ENCODE measurements at places on chromosomes 12 and 14.
A peak's percentile ranks its signal among the peaks of the same experiment; 100 is the strongest.

GRCh38 chr12:117367006-117367638 is 5.7 kb upstream of the NOS1 start:
- peak; percentile 38 for DNase-seq

DNA sequence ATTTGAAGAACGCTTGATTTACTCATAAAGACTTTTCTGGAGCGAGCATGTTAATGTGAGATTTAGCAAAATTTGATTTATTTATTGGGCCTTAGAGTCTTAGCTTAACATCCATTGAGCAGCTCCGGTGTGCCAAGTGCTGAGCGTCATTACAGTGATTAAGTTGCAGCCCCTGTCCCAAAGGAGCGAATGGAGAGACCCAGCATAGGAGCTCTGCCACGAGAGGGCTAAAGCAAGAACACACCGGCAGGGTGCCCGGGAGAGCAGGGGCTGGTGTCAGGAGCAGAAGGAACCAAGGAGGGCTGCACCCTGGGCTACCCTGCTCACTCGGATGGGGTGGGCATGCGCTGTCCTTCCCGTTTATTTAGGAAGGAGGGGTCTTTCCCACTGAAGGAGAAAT is 50.6 kb downstream of the PPP2R5C start:
- peak; percentile 52 for DNase-seq

DNA sequence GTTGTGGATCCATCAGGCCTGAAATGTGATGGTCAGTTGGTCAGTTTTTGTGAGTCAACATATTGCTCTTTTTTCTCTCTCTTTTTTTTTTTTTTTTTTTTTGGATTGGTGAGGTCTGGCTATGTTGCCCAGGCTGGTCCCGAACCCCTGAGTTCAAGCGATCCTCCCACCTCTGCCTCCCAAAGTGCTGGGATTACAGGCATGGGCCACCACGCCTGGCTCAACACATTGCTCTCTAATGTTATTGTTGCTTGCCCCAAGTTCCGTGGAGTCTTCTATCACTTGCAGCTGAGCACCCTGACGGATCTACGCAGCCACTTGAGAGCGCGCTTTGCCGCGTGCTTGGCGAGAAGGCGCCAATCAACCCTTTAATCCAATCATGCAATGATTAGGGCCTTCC is 69.5 kb upstream of the DIO3 start:
- DNase-seq: no peak

DNA sequence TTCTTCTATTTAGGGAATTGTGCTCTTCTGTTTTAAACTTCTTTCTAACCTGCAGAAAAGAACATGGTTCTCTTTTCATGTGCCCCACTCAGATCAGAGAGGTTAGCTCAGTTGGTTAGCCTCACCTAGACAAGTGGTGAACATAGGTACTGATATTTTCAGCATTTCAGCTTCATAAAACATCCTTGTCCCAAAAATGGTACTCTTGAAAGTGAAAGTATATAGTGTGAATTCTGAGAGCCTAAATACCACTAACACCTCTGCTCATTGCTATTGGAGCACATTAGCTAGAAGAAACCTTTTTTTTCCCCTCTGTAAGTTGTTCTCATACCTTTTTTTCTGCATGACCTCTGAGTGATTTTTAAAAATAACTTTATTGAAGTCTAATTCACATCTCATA is 17.6 kb downstream of the UBE3B start:
- no peak for DNase-seq

DNA sequence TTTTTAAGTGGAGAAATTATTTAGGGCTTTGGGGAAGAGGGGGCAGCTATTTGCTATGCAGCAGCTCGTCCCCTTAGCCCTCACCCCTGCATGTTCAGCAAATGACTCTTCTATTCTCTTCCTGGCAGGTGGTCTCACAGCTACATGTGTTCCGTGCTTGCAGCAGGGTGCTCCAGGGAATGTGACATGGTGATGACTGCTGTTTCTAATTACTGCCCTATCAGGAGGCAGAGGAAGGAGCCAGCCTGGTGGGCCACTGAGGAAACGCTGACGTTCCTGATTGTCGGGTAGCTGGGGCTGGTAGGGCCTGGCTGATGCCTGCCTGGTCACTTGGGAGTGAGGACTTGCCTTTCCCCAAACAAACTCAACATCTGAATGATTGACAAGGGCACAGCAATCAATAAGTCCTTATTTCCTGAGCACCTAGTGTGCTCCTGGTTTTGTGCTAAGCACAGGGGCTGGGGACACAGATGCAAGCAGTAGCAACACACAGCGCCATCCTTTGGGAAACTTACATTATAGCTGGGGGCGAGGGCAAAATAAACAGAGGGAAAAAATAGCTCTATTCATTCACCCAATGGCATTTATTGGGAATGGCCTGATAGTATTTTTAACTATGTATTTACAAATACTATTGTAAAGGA is 377.8 kb downstream of the FUT8 start:
- DNase-seq: no peak

GRCh38 chr12:43812926-43813325 is 6.8 kb upstream of the TWF1 start:
- DNase-seq: no peak

DNA sequence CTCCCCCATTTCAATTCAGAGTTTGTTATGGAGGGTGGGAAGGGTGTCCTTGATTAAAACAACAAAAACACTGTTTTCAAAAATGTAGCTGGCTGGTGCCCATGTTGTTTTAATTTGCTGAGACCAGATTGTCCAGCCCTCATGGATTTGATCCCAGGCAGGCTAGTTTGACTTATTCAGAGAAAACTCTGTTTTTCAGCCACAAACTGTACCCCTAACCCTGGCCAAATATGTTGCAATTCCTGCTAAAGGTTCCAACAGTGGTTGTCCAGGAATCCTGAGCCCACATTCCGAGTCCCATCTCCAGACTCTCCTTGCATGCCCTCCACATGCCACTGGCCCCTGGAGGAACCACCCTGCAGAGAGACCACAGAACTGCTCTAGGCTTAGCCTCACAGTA is 36.0 kb downstream of the MAP1LC3B2 start:
- DNase-seq: no peak

DNA sequence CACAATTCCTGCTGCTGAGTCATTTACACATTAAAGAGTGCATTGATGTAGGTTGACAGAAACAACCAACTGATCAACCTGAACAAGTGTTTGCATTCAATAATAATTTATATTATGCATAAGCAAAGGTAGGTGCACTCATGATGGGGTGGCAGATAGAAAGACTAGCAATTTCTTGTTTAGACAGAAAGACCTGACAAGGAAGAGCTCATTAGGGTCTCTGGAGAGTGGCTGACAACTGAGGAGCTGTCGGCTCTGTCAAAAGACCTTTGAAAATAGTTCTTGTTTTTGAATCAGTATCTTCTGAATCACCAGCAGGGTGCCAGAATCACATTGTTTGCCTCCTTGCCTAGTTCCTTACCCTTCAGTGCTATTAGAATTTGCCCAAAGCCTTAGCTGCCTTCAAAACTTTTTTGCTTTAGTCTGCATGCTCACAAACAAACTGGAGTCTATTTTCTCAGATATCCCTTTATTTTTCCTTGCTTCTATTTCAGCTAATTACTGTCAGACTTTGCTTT is 234.7 kb downstream of the BTG1 start:
- DNase-seq: peak; percentile 34

DNA sequence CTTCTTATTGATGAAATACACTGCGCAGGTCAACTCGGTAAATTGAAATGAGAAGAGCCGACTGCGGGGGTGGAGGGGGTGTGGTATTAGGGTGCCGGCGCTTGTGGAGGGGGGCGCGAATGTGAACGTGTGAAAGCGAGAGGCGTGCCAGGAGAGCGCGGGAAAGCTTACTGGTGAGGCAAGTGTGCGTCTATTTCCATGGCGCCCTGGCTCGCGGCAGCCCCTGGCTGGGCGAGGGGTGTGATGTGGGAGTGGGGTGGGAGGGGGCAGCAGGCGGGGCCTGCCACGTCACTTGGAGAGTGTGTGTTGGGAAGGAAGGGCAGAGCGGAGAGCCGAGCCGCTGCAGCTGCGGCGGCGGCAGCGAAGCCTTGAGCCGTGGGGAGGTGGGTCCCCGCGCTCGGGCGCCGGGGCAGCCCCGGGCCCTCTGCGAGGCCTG is 88.8 kb downstream of the GALNT8 start:
- peak; percentile 56 for DNase-seq

- DNase-seq: peak; percentile 12
Measured at GRCh38 chr12:68158432-68158831, 1.1 kb downstream of the IFNG start.

DNA sequence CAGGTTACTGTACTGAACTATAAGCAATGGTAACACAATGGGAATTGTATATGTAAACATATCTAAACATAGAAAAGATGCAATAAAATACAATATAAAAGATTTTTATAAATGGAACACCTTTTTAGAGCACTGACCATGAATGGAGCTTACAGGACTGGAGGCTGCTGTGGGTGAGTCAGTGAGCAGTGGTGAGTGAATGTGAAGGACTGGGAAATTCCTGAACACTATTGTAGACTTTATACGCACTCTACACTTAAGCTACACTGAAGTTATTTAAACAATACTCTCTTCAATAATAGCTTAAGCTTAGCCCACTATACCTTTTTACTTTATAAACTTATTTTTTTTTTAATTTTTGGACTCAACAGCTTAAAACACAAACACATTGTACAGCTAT is 313.5 kb downstream of the KCNC2 start:
- no peak for DNase-seq

DNA sequence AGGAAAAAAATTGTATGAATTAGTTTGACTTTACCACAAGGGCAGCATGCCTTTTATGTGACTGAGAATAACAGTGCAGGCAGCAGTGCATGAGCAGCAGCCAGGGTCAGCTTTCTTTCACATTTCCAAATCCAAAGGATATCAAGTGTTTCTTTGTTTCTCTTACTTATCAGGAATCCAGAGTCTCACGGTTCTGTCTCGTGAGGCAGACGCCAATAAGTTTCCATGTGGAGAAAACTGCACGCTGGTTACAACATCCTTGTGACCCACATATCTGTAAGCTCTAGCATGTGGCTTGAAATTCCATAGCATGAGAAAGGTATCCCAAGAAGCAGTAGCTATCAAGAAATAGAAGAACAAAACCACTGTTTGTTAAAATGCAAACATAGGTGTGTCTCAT is 27.6 kb downstream of the GALNT4 start:
- no peak for DNase-seq

- DNase-seq: no peak
Measured at GRCh38 chr12:46678426-46678825, 147.4 kb downstream of the SLC38A4 start.

- DNase-seq: no peak
Measured at GRCh38 chr12:72493407-72493806, 221.2 kb downstream of the TRHDE start.

DNA sequence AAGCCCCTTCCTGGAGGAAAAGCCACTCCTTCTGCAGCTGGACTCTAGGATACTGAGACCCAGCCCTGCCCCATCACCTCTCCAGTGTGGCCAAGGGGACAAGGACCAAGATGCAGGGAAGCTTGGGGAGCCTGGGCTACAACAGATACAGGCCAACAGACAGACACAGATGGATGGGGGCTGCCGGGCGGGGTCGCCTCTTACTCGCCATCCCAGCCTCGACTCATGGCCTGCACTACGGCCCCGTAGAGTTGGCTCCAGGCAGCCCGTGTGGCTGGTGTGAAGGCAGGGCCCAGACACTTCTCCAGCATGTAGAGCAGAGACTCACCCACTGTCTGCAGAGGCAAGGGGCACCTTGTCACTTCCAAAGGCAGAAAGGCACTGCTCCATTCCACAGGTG is 4.7 kb downstream of the NGB start:
- DNase-seq: no peak

- no peak for DNase-seq
Measured at GRCh38 chr12:127480775-127481314, 786.1 kb upstream of the TMEM132C start.

DNA sequence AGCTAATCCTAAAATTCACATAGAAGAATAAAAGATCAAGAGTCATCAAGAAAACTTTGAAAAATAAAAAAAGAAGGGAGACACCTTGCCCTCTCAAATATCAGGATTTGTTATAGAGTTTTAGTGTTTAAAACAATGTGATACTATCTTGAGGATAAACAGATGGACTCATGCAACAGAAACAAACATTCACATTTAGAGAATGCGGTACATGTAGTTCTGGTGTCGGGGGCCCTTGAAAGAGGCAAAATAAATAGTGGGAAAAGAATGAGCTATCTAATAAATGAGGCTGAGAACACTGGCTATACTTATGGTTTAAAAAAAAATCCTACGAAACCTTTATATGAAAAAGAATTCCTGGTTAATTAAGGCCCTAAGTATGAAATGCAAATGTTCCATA is 127.7 kb downstream of the LLPH start:
- no peak for DNase-seq

GRCh38 chr12:115011703-115012102 is 327.7 kb upstream of the TBX3 start:
- no peak for DNase-seq

- DNase-seq: no peak
Measured at GRCh38 chr14:94625353-94625635, 13.1 kb downstream of the SERPINA3 start.

DNA sequence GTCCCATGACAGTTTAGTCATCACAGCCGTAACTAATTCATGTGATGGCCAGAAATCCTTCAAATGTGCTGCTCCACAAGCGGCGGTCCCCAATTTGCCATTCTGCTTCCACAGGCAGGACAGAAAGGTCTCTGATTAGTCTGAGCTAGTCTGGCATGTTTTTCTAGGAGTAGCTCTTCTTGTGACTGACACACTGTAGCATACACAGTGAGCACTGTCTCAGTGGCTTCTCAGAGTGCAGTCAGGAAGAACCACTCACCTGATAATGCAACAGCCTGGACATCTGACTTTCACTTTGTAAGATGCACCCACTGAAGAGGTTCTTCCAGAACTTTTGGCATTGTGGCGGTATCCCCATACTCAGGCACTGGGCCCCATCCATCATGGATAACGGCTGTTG is 1266.2 kb downstream of the TMEM121 start:
- DNase-seq: no peak

DNA sequence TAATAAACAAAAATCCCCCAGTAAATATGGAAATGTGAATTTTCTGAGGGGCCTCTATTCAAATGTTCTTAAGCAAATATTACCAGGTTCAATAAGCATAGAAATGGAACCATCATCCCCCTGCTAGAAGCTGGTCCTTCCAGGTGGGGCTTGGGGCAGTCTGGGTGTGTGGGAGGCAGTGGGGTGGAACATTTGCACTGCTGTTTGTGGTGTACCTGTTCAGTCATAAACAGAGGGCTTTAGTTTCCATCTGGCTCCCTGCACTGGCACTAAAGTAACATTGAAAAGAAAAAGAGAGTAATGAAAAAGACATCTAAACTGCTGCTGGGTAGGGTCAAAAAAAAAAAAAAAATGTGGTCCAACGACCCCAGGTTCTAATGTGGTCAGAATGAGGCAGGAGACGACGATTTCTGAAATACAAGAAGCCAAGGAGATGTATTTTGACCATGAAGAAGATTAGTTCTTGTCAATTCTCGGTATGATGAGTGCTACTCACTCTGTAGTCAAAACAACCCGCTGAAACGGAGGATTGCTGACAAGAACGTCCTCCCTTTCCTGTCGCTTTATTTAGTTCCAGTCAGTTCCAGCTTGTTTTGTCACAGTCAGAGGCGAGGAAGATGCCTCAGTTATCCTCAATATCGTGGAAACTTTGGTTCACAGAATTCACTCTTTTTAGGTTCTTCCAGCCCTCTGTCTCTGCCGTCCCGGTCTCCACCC is 44.2 kb upstream of the MANSC4 start:
- DNase-seq: peak; percentile 12

- DNase-seq: no peak
Measured at GRCh38 chr12:77553976-77554619, 276.6 kb upstream of the NAV3 start.

- DNase-seq: no peak
Measured at GRCh38 chr12:127963933-127964332, 303.0 kb upstream of the TMEM132C start.

Measured in CD4-positive, alpha-beta T cell treated with Interleukin-17A for 4 hours (primary cell).